ENCODE measurements at places on chromosomes 5 and 9.

DNA sequence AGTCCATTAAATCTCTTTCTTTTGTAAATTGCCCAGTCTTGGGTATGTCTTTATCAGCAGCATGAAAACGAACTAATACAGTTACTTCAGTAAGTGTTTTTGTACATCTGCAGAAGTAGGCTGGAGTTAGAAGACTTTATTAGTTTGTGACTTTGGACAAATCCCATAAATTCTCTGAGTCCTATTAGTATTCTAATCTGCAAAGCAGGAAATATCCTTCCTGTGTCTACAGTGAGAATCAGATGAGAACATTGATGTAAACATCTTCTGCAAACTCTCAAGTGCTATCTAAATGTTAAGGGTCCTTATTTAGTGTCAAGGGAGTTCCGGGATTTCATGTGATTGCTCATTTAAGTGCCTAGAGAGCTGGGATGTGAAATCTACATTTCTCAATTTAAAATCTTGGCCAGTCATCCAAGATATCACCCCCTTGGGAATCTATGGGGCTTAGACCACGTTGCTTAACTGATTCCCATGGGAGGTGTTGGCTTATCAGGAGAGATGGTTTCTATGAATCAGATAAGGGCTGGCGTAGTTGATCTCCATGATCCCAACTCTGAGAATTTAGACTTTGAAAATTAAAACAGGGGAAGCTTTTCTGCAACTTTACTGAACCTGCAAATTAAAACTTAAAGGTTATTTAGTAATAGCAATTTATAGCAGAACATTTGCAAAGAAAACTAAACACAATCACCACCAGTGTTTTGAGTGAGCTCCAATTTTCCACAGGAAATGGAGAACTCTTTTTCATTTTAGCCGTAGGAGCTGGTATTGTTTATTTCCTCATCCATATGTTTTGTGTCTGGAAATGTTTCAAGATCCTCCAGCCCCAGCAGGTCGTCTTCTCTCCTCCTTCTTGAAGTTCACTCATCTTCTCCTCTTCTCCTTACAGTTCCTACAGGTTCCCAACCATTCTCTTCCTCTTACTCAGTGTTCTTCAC lies 241.6 kb upstream of the CD180 start:
- no peak for DNase-seq

DNA sequence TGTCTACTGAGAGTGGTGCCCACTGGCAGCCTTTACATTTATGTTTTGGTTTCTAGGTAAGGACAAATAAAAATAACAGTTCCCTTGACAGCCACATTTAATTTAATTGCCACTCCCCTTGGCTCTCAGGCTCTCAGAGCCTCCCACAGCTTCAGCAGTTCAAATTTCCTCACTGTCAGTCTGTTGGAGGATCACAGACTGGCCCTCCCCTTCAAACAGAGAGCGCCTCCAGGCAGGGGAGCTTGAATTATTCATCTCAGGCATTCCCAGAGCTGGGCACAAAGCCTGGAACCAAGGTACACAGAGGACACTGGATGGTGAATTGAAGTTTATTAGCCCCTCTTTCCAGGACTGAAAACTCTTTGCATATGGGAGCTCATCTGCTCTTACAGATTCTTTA lies 407.7 kb downstream of the SPOCK1 start:
- DNase-seq = no peak

DNA sequence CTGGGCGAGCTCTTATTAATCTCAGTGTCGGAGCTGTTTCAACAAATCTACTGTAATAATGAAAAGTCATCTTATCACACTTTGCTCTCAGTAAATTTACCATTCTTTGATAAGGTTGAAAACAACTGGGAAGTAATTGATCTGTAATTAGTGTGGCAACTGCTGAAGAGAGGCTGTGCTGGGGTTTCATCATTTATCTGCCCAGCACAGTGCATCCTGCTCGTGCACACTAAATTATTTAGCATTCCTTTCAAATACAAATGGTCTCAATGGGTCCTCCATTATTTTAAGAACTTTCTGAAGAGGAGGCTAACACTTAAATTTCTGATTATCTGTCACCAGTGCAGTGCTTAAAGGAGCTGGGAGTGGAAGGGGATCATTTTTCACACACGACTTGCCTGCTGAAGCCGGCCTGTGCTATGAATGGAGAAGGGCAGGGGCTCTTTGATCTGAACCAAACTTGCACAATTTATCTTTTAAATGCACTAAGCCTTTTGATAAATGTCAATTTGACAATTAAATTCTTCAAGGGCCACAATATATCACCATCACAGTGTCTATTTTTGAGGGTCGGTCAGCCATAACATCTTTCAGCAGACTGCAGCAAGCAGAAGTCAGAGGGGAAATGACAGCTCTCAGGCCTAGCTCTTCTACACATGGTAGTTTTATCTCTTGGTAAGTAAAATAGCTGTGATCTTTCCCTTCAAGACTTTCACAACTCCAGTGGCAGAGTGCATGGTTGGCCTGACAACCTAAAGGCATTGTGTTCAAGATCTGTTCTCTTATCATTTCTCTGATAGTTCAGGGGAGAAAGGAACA lies 106.4 kb upstream of the EFNA5 start:
- no peak for DNase-seq

DNA sequence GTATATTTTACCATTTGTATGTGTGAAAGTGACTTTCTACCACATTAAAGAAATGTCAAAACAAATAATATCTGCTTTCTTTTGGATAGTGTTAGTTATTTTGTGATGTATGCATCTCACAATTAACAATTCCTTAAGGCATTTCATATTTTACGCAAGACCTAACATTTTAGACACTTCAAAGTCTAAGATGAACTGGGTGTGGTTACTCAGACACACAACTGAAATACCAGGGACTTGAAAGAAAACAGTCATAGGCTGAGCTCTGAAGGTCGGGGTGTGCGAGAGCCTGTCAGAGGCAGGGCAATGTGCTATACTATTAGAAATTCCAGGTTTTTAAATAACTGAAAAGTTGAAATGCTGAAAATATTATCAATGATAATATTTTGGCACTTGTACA lies 44.5 kb upstream of the ZNF622 start:
- no peak for DNase-seq

- no peak for DNase-seq
Measured at GRCh38 chr5:579746-580366, 32.3 kb upstream of the CEP72 start.

GRCh38 chr9:16704116-16705110 lies 166.1 kb downstream of the BNC2 start:
- DNase-seq = peak; percentile 22
